ENCODE measurements at places on chromosomes 7 and 10.

DNA sequence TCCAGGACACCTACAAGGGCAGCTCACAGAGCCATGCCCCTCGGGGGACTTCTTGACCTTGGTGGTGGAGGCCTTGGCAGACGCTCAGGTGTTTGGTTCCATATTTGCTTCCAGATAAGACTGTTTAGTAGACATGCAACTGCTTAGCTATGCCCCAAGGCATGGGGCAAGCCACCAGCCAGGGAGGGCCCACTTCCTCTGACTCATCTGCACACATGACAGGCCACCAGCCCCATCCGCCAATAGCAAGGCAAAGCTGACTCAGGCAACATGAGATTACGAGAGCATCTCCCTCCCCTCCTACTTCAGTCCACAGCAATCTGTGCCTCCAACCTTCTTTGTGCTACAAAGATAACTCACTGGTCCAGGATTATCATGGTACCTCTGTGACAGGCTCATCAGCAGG, 54.9 kb downstream of the KCNMA1 start:
- no peak for DNase-seq

DNA sequence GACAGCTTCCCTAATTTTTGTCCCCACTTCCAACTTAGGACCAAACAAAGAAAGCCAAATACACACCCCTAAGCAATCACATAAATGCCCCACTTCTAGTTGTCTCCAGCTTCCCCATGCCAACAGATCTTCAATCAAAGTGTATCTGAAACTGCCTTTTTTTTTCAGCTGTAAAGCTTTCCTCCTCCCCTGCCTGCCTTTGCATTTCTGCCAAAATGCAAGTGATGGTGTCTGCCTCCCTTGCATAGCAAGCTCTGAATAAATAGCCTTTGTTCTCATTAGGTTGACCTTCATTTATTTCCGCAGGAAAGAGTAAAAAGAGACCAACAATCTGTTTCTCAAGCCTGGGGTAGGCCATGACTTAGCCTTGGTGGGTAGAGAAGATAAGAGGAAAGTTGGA, 459.4 kb downstream of the GPAM start:
- DNase-seq: no peak

DNA sequence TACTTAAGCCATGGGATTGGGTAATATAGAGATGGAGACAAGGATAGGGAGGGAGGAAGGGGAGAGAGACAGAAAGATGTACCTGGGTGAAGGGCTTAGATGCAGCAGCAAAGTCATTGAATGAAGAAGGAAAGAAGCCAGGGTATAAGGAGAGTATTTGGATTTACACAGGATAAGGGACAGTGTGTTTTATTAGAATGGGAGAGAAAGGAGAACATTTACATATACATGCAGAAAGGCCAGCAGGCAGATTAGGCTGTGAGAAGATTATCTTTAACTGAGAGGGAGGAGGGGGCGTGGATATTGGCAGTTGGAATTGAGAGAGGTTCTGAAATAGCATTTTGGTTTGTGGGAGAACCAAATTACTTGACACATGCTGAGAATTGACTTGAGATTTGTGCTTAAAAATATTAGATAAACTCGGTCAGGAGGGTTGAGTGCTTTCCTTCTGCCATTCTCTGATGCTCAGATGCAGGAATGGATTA, 161.5 kb upstream of the ZNF804B start:
- DNase-seq: no peak

DNA sequence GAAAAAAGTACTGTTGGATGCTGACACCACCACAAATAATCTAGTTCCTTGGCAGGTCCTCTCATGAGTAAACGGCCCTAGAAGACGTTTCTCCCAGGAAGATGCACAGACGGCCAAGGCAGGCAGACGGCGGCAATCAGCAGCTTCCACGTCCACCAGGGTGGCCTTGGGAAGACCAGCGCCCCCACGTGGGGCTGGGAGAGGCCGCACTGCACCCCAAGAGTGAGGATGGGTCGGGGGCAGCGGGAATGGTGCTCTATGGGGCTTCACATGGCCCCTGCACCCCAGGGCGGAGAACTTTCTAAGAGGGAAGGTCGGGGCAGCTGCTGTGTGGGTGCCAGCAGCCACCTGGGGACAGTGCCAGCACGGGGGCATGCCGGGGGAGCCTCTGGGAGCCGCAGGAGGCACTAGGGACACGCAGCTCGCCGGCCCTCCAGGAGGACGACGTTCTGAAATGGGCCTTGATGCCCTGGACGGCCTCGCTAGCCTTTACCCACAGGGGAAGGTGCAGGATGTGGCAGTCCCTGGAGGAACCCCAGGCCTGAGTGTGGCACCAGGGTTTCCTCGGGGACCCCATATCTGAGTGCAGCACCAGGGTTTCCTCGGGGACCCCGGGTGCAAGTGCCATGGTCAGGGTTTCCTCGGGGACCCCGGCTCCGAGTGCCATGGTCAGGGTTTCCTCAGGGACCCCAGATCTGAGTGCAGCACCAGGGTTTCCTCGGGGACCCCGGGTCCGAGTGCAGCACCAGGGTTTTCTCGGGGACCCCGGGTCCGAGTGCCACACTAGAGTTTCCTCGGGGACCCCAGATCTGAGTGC, 539.9 kb downstream of the DNAJB6 start:
- DNase-seq: no peak

DNA sequence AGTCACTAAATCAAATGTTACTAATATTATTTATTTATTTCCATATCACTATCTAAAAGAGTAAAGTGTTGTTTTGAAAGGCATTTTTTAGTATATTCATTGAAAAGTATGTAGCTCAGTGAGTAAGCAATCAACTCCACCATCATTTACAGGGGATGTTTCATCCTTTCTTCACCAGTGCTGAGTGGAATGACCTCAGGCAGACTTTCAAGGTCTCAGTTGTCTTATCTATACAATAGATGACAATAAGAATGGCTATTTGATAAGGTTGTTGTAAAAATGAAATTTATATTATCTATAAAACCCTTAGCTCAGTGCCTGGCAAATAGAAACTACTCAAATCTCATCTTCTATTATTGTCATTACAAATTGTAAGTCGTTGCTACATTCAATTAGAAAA, 204.3 kb upstream of the CSTF2T start:
- no peak for DNase-seq

DNA sequence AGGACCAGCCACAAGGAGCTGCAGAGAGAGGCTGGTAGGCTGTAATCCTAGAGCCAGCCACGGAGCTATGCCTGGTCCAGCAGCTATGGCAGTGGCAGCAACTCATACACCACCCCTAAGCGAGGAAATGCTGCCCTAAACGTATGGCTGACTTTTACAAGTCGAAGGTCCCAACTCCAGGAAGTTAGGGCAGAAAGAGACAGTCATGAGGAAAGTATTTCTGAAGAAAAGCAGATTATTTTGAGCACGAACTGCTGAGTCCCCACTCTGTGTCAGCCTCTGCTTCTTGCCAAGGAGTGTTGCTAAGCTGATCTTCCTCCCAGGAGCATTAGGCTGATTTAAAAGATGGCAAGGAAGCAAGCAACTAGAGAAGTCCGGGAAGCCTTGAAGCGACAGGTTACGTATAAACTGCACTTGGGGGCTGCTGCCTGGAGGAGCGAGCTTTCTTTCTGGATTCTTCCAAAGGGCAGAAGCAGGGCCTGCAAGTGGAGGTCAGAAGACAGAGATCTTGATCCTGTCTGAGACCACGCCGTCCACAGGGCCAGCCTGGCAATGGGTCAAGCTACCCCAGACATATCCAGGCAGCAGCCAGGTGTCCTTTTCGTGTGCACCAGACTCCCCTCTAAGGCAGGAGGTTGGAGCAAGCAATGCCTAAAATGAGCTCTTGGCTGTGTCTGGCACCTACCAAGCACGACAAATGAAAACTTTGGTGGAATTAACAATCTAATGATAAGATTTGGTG, 39.4 kb downstream of the PLXNA4 start:
- no peak for DNase-seq

GRCh38 chr10:14184841-14185315, 145.8 kb downstream of the FRMD4A start:
- no peak for DNase-seq

DNA sequence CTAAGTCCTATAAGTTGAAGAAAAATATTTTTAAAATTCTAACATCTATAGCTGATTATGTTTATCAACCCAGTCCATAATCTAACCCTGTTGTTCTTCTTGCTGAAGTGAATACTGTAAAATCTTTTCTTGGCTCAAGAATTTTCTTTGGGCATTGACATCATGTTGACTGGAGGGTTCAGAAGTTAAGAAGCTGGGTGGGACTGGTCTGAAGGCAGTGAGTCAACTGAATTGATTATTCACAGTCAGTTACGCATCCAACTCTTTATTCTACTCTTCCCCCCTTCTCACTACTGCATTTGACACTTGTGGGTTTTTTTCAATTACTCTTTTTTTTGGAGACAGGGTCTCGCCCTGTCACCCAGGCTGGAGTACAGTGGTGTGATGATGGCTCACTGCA, 31.0 kb downstream of the DENND2A start:
- DNase-seq: no peak

DNA sequence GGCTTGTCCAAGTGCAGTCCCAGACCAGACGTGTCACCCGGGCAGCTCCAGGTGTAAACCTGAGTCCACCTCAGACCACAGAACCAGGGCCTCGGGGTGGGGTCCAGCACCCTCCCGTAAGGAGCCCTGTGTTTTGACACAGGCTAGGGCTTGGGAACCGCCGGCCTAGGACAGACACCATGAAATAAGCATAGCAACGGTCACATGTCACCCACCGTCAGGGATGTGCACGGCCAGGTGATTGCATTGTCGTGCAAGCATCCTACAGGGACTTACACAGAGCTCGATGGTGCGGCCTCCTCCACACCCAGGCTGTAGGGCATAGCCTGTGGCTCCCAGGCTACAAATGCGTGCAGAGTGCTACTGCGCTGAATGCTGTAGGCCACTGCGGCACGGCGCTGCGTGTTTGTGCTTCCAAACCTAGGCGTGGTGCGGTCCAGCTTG, 10.6 kb downstream of the ZFAND2A start:
- DNase-seq: no peak

- DNase-seq: no peak
Measured at GRCh38 chr10:3042589-3042988, 24.8 kb upstream of the PFKP start.

- DNase-seq: no peak
Measured at GRCh38 chr10:119815671-119816070, 57.0 kb downstream of the MCMBP start.

- DNase-seq: no peak
Measured at GRCh38 chr7:20954711-20955619, 168.3 kb upstream of the SP8 start.

All from GDM1 (cell line).